ENCODE measurements at places on chromosomes 12 and 14. TPM values are rescaled to one million over a fixed set of nuclear protein-coding genes. Genes with fewer than 3 reads are reported as not detected.

ANO2 gene
- 0.63 TPM for total RNA-seq

OR6S1 gene
- not detected for total RNA-seq

SLC41A2 gene
- total RNA-seq: 11.7 TPM

TEX52 gene
- total RNA-seq: not detected

CLEC12A gene
- not detected for total RNA-seq

PNP gene
- 15.6 TPM for total RNA-seq

TBX3 gene
- total RNA-seq: 87.5 TPM
